ENCODE measurements at places on chromosomes 3 and 15.
A peak's percentile ranks its signal among the peaks of the same experiment; 100 is the strongest.

GRCh38 chr15:61841466-61841865 lies 218.8 kb downstream of the VPS13C start:
- no peak for DNase-seq

- DNase-seq = no peak
Observed at GRCh38 chr3:74617776-74618175, 3.3 kb upstream of the CNTN3 start.

- peak; percentile 21 for DNase-seq
Observed at GRCh38 chr15:40064231-40064894, 25.4 kb upstream of the SRP14 start.

- DNase-seq = no peak
Observed at GRCh38 chr3:53080612-53081205, 34.8 kb upstream of the SFMBT1 start.

- DNase-seq = peak; percentile 90
Observed at GRCh38 chr3:195906865-195907683, 1.3 kb downstream of the TNK2 start.

DNA sequence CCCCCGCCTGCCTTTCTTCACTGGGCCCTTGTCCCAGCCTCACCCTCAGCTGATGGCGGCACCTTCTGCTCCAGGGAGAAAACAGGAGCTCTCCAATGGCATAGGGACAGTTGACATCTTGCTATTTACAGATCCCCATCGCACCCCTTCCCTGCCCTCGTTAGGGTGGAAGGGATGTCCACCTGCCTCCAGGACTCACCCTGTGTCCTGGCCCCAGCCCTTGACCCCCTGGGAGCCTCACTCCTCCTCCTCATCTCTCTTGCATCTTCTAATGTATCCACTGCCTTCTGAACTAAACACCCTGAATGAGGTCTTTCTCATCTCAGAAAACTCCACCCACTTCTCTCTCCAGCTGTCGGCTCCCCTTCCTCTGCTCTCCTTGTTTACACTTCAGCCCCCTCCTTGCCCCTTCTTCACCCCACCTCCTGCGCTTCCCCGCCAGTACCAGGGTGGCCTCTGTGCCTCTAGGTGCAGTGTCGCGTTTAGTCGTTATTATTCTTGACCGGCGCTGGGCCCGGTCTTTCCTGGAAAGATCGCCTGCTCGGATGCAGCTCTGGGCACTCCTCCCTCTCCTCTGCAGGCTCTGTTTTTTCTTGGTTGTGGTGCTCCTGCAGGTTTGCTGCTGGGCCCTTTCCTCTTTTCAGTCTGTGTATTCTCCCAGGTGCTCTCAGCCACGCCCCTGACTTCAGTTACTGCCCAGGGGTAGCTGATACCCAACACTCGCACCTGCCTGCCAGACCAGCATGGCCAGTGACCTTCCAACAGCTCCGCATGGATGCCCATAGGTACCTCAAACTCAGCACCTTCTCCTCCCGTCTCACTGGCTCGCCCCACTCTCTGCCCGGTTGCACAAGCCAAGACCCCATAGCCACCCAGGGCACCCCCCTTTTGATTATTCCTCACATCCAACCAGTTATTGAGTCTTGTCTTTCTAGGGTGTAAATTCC lies 42.9 kb downstream of the PML start:
- no peak for DNase-seq

DNA sequence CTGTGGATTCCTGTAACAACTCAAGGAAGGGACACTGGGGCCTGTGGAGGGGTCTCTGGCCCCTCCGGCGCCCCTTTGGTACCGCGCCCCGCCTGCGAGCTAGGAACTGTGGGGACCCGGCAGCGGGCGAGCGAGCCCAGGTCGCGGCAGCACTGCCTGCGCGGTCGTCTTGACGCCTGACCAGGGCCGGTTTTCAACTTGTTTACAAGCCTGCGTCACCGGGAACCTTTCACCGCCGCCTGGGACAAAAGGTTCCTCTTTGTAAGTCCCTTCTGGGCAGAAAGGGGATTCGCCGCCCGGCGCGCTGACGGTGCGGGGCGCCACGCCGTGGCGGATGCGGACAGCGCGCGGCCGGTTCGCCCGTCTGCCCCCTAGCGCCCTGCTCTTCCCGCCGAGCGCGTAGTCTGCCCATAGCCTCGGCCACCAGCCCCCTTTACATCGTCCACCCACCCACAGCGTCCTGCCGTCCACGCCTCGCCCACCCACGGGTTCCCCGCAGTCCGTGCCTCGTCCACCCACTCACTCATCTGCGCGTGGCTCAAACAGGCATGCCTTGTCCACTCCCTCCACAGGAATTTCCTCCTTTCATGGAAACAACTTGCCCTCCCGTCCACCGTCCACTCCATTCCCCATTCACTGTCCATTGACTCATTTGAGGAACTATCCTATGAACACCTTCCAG lies 5.5 kb upstream of the CFAP100 start:
- DNase-seq = peak; percentile 65

- no peak for DNase-seq
Observed at GRCh38 chr15:100030586-100031229, 297.5 kb upstream of the LYSMD4 start.

DNA sequence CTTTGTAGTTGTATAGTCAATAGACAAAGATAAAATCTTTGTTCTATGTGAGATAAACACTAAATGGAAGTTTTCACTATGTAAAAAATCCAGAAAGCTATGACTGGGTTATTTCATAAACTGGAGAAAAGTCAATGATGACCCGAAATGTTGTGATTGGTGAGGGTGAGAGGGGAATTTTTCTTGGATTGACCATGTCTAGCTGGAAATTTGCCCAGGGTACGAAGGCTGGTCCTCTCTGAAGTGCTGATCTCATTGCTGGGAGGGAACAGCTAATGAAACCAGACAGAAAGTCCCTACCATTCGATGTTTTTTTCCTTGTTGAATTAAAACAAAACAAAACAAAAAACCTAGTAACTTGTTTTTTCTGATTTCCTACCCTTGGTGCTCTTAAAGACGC lies 14.3 kb downstream of the TPRG1 start:
- DNase-seq = no peak

GRCh38 chr15:50624616-50625168 lies 61.9 kb downstream of the TRPM7 start:
- no peak for DNase-seq

- DNase-seq = no peak
Observed at GRCh38 chr15:101193120-101193644, 58.7 kb downstream of the CHSY1 start.

DNA sequence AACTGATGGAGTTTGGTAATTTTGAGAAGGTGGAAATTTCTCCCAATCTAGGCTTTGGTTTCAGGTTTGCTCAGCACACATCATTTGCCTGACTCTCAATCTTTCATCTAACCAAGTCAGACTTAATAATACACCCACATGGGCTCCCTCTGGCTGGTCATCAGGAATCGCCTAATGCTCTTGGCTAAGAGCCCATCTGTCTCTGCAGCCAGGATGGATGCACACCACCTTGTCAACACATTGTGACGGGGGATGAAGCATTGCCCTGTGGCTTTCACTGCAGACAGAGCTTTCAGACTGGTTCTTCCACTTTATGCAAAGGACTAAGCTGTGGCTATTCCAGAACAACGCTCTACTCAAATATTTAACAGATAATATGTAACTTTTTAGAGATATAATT lies 3.0 kb upstream of the HDGFL3 start:
- DNase-seq = no peak

Measured in activated effector memory CD4-positive, alpha-beta T cell treated with anti-CD3 and anti-CD28 coated beads, Interleukin-2, amount 50 U/mL, for 16 hours (primary cell).